ENCODE measurements at places on chromosomes 11 and 22.
A peak's percentile ranks its signal among the peaks of the same experiment; 100 is the strongest.

GRCh38 chr22:45757068-45757467 is 85.4 kb downstream of the ATXN10 start:
- DNase-seq: no peak

DNA sequence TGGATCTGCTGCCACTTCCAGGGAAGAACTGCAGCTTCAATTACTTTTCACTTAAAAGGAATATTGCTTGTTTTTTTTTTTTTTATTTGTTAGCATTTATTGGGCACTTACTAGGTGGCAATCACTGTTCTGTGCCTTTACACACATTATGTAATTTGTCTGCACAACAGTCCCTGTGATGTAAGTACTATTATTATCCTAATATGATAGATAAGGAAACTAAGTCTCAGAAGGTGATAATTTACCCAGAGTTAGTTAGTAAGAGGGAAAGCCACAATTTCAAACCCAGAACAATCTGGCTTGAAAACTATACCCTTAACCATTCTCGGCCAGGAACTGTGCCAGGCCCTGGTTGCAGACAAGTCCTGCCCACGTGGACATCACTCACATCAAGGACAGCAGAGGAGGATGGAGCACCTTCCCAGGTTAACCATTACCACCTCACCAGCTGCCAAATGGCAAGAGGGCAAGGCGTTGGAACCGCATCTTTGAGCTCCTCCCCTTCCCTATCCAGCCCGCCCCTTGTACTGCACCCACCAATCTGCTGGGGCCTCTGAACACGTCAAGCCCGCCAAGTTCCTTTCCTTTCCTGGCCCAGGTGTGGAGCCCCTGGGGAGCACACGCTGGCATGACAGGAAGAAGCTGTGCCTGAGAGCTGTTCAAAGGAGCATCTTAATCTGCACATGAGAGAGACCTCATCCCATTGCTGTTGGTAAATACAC is 78.4 kb downstream of the NAV2 start:
- DNase-seq: peak; percentile 90

DNA sequence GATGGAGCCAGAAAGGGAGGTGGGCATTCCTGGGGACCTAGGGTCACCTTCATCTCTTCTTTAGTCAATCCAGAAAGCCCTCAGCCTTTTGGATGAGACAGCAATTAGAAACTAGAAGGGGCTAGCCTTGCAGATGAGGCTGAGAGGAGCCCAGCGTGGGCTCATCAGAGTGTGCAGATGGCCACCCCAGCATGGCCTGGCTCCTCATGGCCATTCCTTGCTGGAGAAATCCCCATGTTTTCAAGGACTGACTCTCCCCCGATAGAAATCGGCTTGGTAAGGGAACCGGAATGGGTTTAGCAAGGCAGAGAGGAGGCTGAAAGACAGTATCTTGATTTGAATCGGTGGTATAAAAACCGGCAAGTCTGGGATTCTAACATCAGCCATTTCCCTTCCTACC is 274.6 kb downstream of the BUD13 start:
- DNase-seq: no peak

- DNase-seq: no peak
These were observed 3.7 kb upstream of the CHST1 start for GRCh38 chr11:45669146-45669545.

DNA sequence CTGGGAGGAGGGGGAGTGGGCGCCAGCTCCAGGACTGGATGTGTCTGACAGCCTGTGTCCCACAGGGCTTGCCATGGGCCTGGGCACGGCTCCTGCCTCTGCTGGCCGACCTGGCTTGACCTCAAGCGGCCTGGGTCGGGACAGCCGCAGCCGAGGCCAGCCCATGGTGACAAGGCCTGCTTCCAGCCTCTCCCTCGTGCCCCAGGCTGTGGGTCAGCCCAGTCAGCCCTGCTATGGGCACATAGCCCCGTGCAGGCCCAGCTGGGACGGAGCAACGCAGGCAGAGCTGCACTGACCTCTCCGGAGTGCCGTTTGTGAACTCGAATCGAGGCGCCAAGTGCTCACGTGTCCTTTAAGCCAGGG is 17.9 kb downstream of the OSBPL5 start:
- no peak for DNase-seq

DNA sequence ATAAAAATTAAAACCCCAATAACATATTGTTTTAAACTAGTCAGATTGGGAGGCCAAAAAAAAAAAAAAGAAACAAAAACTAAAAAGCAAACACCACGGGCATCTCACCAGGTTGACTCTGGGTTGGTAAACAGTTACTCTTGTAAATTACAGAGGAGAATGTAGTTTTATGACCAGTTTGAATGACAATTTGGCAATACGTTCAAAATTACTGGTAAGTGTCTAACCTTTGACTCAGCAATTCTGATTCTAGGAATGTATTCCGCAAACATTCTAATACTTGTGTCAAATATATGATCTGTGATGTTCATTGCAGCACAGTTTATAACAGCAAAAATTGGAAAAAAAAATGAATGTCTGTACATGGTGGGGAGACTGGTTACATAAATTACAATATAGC is 1376.0 kb downstream of the TBC1D22A start:
- DNase-seq: no peak

GRCh38 chr11:34773826-34774225 is 142.4 kb downstream of the APIP start:
- no peak for DNase-seq

- DNase-seq: no peak
These were observed 11.7 kb downstream of the MAFF start for GRCh38 chr22:38213319-38213989.

GRCh38 chr11:77081381-77081851 is 14.6 kb downstream of the CAPN5 start:
- DNase-seq: no peak

GRCh38 chr11:68584097-68584496 is 100.2 kb upstream of the GAL start:
- DNase-seq: no peak

DNA sequence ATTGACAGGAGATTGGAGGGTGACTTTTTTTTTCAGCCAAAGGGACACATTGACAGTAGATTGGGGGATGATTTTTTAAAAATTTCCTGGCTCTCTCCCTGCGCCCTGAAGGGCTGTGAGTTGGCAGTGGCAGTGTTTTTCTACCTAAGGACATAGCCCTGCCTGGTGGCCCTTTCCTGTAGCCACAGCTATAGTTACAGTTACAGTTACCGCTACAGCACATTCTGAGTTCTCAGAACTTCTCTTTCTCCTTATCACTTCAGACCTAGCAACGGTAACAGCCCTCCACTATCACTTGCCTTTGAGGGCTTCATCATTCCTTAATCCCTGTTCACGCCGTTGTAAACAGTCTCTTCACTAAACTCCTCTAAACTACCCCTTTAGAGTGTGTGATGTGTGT is 684 bp downstream of the MRGPRX2 start:
- DNase-seq: no peak

- DNase-seq: no peak
These were observed 8.8 kb downstream of the CRY2 start for GRCh38 chr11:45856044-45856468.

DNA sequence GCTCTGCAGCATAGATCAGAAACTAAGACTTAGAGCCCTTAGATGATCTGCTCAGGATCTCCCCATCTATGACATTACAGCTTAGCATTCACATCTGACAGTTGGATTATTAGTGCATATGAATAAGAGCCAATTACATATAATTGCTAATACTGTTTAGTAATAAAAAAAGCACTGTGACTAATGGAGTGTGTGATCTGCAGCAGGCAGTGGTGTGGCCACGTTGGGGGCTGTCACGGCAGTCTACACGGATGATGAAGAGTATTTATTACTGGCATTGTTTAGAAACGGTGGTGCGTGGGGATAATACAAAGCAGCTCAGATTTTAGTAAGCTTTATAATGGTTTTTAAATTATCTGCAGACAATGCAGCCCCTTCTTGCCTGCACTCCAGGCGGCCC is 93.5 kb upstream of the TIMP3 start:
- DNase-seq: no peak

DNA sequence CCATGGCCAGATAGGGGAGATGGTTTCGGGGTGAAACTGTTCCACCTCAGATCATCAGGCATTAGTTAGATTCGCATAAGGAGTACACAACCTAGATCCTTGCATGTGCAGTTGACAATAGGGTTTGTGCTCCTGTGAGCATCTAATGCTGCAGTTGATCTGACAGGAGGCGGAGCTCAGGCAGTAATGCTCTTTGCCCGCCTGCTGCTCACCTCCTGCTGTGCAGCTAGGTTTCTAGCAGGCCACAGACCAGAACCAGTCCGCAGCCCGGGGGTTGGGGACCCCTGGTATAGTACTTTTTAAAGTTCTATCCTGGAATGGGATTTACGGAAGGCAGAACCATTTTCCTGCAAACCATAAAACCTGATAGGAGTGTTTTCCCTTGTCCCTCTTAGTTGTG is 54.6 kb downstream of the POLD3 start:
- DNase-seq: no peak

DNA sequence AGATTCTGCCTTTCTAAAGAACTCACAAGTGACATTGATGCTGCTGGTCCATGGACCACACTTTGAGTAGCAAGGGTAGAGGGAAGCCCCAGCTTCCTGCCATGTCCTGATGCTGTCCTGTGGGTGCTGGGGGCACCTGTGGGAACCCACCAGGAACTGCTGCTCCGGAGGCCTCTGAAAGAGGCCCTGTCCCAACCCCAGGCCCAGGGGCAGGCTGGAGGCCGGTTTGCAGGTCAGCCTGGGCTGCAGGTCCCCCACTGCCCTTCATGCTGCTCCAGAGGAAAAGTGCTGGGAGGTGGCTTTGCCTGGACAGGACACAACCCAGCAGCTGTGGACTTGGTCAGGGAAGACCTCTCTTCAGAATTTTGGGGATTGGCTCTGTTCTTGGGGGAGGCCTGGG is 44.8 kb upstream of the SLC22A12 start:
- no peak for DNase-seq

GRCh38 chr11:64990222-64990923 is 6.4 kb downstream of the BATF2 start:
- DNase-seq: no peak

GRCh38 chr11:12975195-12975594 is 33.9 kb upstream of the RASSF10 start:
- no peak for DNase-seq

DNA sequence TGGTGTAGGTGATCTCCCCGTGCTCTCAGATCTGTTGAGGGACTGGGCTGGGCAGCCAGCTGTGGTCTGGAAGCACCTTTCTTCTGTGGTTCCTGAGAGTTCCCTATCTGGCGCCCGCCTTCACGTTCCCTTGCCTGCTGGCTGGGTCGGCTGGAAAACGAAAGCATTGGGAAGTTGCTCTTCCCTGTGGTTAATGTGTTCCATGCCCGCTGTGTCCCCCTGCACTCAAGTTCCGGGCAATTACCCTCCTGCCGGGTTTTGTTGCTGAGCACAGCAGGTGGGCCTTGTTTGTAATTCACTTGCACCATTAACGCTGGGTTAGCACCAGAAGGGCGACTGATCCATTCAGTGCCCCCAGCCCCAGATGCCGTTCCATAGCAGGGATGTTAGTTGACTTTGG is 134.1 kb downstream of the GRIK4 start:
- no peak for DNase-seq

GRCh38 chr11:21456186-21456585 is 736.7 kb upstream of the ANO5 start:
- no peak for DNase-seq

DNA sequence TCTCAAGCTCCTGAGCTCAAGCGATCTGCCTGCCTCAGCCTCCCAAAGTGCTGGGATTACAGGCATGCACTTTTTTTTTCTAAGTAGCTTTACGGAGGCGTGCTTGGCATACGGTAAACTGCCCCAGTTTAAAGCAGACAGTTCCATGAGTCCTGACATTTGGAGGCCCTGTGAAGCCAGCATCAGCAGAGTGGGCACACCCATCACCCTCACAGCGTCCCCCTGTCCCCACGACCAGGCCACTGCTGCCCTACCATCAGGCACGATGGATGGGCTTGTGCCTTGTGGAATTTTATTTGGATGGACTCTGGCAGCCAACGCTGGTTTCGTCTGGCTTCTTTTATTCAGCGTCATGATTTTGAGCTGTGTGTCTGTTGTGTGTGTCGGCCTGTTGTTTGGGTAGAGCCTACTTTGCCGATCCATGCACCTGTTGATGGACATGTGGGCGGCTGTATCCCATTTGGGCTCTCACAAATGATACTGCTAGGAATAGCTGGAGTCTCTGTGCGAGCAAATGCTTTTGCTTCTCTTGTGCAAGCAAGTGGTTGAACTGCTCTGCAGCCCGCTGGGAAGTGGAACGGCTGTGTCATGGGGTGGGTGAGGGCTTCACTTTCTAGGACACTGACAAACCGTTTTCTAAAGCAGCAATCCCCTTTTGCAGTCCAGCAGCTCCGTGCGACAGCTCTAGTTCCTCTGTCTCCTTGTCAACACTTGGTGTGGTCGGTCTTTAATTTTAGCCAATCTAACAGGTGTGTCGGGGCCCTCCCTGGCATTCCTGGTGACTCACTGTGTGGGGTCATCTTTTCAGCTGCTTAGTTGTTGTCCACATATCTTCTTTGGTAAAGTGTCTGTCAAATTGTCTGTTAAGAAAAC is 23.8 kb downstream of the KCNQ1 start:
- no peak for DNase-seq

GRCh38 chr11:116052603-116053547 is 548.7 kb upstream of the CADM1 start:
- no peak for DNase-seq

Measured in left lobe of liver (tissue), 2 donors.